ENCODE measurements at places on chromosomes 5 and 9. TPM values are rescaled to one million over a fixed set of nuclear protein-coding genes. Genes with fewer than 3 reads are reported as not detected.

The DCTN3 gene
- total RNA-seq = 111 TPM

The C9orf43 gene
- 0.65 TPM for total RNA-seq

The LECT2 gene
- not detected for total RNA-seq

The HTR4 gene
- not detected for total RNA-seq

The CERCAM gene
- 38.8 TPM for total RNA-seq

The MYMK gene
- not detected for total RNA-seq

The FOXE1 gene
- 4.5 TPM for total RNA-seq

The OLFM1 gene
- 10.3 TPM for total RNA-seq

All from A549 treated with CORT108297 at 1 μM for 4 hours (cell line).